Neural crest cell (in vitro differentiated cells): ENCODE measurements at places on chromosomes 6 and 20.

DNA sequence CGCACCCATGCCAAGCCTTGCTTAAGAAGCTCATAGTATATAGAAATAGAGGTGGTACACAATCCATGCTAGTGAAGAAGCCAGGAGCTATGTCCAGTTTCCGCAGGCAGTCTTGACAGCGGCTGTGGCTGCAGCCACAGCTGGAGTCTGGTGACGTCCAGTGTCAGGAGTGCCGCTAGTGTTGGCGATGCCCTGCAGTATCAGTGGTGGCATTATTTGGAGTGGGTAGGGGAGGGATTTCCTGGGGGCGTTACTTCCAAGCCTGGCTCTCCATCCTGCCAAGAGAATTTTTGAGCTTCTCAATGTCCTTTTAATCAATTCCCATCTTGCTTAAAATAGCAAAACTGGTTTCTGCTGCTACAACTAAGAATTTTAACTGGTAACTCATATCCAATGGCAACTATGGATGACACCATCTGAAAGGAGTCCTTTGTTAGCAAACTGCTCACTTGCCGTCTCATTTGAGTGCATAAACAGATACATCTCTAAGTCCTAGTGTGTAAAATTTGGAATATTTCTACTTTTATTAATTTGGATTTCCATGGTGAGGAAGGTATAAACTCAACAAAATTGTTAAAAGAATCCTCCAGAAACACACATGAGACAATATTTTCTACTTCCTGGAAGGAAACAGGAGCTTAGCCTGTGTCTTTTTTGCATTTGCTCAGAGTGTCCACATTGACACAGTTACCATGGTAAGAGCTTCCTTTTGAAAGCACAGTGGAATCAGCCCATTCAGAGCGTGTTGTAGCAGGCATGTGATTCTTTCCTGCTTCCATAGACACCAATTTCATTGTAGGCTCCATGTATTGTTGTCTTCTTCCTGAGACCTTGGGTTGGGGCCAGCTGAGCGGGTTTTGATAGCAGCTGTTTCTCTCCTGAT, 44.6 kb upstream of the PXDC1 start:
- no peak for DNase-seq

- no peak for DNase-seq
Observed at GRCh38 chr20:59121714-59122565, 41.7 kb upstream of the ZNF831 start.

DNA sequence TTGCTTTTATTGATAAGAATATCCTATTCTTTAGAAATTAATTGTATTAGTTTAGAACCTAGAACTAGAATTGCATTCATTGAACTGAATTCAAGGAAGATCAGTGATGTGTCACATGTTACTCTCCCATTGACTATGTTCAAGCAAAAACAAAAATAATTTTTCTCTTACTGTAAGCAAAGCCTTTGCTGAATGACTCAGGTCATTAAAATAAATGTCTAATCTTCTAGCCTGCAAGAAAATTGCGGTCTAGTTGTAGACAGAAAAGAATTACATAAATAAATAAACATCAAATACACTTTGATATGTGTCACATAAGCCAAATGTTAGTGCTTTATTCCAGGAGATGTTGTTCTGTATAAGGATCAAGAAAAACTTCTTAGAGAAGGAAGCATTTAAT, 387.9 kb downstream of the ADGRB3 start:
- no peak for DNase-seq

DNA sequence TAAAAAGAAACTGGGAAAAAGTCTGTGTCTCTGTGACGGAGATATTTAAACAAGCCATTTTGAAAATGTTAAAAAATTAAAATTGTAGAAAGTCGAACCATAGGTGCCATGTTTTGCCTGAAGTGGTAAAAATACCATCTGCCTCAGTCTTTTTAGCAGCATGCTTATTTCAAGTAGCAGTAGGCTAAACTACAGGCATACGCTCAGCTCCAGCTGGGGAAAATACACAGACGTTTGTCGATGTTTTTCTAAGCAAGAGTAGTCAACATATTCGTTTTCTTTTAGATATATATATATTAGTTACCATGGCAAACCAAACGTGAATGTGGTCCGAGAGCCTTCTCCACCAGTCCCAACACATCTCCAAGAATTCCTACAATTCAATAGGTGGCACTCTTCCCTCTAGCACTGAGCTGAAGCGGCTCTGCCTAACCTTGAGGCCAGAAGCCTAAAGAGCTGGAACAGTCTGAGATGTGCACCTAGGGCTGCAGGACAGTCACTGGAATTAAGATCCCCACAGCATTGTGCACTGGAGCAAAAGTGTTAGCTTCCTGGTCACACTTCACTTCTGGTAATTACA, 70.2 kb upstream of the BEND3 start:
- DNase-seq, result peak; percentile 3

DNA sequence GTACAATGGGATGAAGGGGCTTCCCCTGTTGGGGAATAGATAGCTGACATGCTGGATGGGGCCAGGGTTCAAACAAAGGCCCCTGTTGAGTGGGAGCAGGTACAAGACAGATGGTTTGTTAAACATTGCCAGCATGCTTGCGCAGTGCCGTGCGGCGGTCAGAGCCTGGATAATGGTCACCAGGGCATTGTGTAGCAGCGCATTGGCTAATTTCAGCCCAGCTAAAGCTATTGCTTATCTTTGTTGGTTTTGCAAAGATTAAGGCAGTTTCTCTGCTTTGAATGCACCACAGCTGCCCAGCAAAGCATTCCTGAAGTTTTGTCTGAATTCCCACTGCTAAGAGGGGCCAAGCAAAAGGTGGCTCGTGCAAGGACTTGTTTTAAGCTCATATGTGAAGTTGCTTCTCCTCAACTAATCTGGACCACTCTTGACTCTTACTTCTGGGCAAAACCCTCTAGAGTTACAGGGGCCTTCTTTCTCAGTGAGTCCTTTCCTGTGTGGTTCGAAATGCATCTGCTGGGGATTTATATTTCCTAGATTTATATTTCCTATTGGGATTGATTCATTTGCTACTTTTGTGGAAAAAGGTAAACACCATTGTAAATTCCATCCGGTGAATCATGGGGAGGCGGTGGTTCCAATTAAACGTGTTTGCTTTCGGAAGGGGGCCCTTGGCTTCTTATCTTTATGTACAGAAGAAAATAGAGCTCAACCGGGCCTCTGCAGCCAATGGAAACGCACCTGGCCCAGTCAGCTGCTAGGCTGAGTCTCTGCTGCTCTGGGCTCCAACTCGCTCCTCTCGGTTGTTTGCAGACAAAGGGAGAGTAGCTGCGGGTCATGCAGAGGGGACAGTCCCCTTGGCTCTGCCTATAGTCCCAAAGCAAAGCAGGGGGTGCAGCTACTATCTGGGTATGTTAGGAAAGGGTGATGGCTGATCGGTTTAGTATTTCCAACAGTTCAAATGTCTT, 72.1 kb downstream of the FOXA2 start:
- no peak for DNase-seq

- DNase-seq, result no peak
Observed at GRCh38 chr6:118042855-118043254, 135.8 kb downstream of the SLC35F1 start.

- DNase-seq, result no peak
Observed at GRCh38 chr20:64151633-64152530, 12.4 kb upstream of the MYT1 start.

GRCh38 chr6:163513570-163514166, 99.2 kb downstream of the QKI start:
- DNase-seq, result no peak

DNA sequence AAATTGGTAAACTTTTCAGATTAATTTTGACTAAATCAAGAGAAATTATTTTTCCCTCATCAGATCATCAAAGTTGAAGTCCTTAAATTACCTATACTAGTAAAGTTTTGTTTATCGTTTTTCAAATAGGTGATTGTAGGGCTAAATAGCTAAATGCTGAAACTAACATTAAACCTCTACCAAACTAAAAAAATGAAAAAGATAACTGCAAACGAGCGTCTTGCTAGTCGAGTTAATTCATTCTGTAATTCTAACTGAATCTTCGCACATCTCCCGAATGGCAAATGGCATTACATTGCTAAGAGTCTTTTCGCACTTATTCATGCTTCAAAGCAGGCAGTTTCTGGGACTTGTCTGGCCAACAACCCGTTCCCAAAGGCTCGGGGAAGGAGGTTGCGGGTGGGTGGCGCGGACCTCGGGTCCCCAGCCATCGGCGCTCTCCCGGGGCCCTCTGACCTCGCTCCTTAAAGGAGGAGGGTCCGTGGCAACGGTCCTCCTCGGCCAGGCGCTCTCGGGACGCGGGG, 43.8 kb downstream of the POPDC3 start:
- DNase-seq, result no peak

DNA sequence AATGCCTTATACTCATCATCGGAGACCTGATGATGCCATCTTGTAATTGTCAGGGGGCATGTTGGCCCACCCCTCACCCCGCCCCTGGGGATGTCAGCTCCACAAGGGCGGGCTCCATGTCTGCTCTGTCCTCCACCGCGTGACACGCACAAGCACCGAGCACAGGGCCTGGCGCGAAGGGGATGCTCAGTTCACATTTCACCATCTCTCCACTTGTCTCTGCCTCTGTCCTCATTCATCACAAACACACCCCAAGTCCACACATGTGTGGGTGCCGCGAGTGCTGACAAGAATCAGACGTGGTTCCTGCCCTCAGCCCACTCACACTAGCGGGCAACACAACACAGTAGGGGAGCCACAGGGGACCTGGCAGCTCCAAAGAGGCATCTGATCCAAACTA, 151.2 kb upstream of the PTPN1 start:
- no peak for DNase-seq

DNA sequence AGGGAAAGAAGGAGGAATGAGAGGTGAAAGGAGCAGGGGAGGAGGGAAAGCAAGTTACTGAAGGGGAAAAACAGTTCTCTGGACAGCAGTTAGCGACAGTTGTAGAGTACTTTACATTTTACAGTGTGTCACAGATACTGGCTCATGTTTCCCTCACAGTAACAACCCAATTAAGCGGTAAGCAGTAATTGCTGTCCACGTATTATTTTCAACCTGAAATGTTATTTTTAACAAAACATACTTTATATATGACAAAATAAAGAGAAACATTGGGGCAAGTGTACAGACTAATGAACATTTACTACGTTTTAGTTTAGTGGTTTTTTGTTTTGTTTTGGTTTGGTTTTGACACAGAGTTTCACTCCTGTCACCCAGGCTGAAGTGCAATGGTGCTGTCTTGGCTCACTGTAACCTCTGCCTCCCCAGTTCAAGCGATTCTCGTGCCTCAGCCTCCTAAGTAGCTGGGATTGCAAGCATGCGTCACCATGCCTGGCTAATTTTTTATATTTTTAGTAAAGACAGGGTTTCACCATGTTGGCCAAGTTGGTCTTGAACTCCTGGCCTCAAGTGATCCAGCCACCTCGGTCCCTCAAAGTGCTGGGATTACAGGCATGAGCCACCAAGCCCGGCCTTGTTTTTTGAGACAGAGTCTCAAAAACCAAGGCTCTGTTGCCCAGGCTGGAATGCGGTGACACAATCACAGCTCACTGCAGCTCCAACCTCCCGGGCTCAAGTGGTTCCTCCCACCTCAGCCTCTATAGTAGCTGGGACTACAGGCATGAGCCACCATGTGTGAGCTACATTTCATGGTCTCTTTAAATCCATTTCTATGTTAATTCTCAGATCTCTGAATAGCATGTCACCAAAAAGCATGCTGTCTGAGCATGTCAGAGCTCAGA, 22.6 kb upstream of the BTN3A2 start:
- no peak for DNase-seq

- no peak for DNase-seq
Observed at GRCh38 chr20:62740286-62741141, 31.9 kb downstream of the NTSR1 start.

GRCh38 chr20:61872371-61872900, 193.2 kb downstream of the TAF4 start:
- no peak for DNase-seq

- DNase-seq, result no peak
Observed at GRCh38 chr6:127210725-127211124, 55.9 kb upstream of the RNF146 start.

- DNase-seq, result no peak
Observed at GRCh38 chr6:15623276-15624116, 39.3 kb downstream of the DTNBP1 start.

GRCh38 chr6:75492386-75493153, 1.0 kb downstream of the FILIP1 start:
- no peak for DNase-seq

GRCh38 chr6:50102676-50103075, 52.9 kb upstream of the DEFB112 start:
- DNase-seq, result no peak

- DNase-seq, result no peak
Observed at GRCh38 chr6:96841345-96841744, 4.1 kb upstream of the GPR63 start.

GRCh38 chr20:49704932-49705336, 8.7 kb downstream of the B4GALT5 start:
- no peak for DNase-seq

DNA sequence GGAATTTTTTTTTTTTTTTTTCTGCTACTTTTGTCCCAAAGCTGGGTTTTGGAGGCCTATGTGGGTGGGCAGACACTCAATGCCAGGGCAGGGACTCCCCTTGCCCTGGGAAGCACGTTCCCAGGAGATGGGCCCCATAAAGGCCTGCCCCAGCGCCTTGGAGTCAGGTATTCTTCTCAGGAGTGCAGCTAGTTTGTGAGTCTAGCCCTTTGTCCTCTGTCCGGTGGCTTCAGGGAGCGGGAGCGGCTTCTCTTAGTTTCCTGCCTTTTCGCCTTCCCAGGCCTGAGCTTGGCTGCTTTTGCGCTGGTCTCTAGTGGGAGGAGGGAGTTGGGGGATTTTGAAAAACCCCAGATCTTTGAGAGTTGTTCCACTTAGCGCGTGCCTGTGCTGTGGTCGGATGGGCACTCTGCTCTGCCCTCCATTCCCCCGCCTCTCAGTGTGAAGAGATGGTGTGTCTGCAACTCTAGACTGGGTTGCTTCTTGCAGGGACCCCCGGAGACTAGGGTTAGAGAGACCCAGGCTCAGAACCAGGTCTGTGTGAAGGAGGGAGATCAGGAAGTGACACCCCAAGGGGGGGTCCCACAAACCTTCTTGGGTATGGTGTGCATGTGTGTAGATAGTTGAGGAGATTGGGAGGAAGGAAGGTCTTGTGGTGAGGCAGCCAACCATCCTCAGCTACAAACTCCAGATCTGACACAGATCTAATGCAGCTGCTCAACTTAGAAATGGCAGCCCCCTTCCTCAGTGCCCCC, 1.3 kb downstream of the PLCG1 start:
- no peak for DNase-seq

GRCh38 chr6:108896111-108896661, 48.0 kb downstream of the ARMC2 start:
- no peak for DNase-seq

DNA sequence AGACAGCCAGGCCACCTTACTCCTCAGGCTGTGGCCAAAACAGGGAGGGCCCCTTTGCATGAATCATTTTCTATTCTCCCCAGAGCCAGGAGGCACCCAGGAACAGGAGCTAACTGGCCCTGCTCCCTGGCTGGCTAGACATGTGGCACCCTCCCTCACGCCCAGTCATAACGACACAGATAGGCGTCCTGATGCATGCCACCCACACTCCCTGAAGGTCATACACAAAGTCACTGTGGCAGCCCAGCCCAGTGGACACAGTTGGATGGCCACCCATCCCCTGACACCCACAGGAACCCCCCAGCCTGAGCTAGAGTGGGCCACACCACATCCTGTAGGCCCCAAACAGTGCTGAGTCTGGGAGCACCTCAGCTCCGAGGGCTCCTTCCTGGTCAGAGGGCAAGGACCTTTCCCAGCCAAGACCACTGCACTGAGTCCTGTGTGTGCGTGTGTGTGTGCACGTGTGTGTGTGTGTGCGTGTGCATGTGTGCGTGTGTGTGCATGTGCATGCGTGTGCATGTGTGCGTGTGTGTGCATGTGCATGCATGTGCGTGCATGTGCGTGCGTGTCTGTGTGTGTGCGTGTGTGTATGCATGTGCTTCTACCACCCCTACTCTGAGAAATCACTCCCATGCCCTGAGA, 21.6 kb downstream of the TFEB start:
- DNase-seq, result no peak

GRCh38 chr6:46583721-46584120, 68.9 kb downstream of the CYP39A1 start:
- no peak for DNase-seq
